ENCODE measurements at places on chromosomes 6 and 20.

GRCh38 chr6:63997734-63998133 lies 362.1 kb downstream of the PHF3 start:
- no peak for DNase-seq

DNA sequence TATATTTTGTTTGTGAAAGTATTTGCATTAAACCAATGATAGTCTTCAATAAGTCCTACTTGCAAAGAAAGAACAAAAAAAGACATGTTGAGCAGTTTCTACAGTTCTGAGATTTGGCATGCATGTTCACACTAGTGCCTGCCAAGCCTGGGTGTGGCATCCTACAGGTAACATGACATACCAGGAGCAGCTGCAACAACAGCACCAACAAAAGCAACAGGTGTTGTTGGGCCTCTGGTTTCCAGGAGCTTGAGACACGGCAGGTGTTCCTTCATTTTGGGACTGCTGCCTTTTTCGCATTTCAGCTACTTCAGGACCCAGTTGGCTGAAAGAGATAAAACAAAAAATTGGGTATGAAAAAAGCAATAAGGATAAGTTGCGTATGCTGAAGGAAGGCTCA lies 41.2 kb upstream of the MTRF1L start:
- no peak for DNase-seq

- DNase-seq: no peak
These were observed 578.8 kb downstream of the PHF3 start for GRCh38 chr6:64214373-64214772.

DNA sequence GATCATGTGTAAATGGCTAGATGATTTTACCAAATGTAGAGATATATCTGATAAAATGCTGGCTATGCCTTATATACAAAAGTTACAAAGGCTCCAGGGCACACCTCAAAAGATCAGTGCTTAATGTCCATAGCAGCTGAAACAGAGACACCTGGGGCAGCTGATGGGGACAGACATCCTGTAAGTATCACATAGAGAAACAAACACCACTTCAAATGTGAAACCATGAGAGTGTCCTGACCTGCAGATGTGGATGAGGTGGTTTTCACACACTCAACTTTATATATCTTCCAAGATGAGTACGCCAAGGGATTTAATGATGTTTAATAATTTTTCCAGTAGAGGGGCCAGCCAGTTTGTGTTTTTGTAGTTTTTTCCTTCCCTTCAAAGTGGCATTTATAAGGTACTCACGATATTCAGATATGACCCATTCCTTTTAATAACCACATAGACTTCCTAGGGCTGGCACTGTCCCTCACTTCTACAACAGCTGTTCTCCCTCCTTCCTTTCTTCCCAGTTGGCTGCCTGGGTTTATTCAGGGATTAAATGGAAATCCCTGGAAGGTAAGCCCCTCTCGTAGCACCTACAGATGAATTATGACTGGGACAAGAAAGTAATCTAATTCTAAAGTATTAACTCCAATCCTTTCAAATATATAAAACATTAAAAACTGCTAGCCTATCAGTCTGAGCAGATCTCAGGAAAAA lies 50.3 kb upstream of the MCM9 start:
- DNase-seq: no peak

GRCh38 chr6:139438775-139439174 lies 64.3 kb upstream of the CITED2 start:
- no peak for DNase-seq

- DNase-seq: no peak
These were observed 92.7 kb downstream of the PHACTR3 start for GRCh38 chr20:59697068-59697467.

GRCh38 chr20:7015257-7015656 lies 247.8 kb downstream of the BMP2 start:
- no peak for DNase-seq

DNA sequence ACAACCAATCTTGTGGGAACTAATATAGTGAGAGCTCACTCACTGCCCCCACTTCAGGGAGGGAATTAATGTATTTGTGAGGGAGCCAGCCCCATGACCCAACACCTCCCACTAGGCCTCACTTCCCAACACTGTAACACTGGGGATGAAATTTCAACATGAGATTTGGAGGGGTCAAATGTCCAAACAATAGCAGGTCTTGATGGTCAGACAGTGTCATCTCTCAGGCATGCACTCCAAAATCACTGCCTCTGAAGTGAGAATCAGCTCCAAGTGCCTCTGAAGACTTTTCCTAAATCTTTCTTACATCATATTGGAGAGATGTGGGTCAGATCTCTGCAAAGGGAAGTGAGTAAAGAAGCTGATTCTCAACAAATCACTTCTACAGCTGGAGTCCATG lies 13.8 kb upstream of the SAYSD1 start:
- no peak for DNase-seq

Measured in HuH-7 (cell line).